ENCODE measurements at places on chromosomes 4 and X.

- peak; percentile 52 for DNase-seq
Observed at GRCh38 chr4:149164282-149164681, 651.4 kb downstream of the IQCM start.

DNA sequence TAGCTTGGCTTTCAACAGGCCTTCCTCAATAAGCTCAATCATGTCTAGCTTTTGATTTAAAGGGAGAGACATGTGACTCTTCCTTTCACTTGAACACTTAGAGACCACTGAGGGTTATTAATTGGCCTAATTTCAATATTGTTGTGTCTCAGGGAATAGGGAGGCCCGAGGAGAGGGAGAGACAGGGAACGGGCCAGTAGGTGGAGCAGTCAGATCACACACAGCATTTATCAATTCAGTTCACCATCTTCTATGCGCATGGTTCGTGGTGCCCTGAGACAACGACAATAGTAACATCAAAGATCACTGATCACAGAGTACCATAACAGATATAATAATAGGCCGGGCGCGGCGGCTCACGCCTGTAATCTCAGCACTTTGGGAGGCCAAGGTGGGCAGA is 17.8 kb downstream of the ZNF81 start:
- no peak for DNase-seq

DNA sequence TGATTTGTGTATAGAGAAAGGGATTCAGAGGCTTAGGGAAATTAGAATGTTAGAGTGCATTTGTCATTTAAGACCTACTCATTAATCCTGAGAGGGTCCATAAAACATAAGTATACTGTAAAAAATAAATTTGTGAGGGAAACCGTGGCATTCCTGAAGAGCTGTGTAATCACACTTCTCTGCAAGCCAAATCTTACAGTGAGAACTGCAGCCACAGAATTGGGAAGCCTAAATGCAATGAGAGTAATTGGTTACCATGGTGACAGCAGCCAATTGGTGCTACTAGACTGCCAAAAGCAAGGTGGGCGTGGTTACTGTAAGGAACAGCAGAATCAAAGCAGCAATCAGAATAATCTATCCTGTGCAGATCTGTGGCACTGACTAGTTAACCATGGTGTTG is 345.2 kb upstream of the GRID2 start:
- no peak for DNase-seq

DNA sequence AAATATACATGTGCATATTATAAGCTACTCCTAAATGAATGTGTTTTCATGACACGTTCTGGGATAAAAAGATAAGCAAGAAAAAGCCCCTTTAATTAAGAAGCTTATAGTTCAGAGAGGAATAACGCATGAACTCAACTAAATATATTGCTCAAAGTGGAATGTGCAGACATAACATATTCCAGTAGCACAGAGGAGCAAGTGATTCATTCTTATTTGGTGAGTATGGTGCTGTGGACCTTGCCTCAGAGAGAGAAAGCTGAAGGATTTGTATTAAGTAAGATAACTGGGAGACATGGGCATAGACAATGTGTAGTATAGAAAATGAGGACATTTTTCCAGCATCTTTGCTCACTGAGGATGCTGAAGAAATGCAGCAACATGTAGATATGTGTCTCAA is 76.8 kb downstream of the CFAP299 start:
- no peak for DNase-seq

DNA sequence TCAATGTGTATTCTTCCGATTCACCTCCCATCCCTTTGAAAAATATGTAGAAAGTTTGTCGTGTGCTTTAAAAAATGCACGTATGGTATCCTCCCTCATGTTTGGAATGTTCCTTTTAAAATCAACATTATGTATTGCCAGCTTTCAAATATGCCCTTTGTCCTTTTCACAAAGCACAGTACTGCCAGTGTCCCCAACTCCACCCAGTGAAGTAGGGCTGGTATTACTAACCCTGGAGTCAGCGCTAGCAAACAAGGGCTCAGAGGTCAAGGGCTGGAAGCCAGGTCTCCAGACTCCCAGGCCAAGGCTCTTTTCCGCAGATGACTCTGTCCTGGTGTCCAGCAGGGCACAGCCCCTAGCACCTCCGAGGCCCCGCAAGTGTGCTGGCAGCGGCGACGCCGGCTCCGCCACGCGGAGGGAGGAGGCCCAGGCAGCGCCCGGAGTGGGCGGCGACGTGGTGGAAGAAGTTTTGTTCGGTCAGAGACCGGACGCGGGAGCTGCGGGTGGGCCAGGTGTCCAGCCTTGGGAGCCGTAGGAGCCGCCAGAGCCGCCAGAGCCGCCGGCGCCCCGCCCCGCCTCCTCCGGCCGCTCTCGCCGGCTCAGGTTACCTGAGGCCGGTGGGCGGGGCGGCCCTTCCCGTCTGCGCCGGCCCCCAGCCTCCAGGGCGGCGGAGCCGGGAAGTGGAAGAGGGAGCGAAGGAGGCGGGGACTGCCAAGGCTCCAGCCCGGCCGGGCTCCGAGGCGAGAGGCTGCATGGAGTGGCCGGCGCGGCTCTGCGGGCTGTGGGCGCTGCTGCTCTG is at the start of gene IL13RA1:
IL13RA1 (plus strand) TSS at position 720 of the 799 bp plus-strand sequence; CDS start at position 753, 33 bp downstream.
- DNase-seq, result no peak

DNA sequence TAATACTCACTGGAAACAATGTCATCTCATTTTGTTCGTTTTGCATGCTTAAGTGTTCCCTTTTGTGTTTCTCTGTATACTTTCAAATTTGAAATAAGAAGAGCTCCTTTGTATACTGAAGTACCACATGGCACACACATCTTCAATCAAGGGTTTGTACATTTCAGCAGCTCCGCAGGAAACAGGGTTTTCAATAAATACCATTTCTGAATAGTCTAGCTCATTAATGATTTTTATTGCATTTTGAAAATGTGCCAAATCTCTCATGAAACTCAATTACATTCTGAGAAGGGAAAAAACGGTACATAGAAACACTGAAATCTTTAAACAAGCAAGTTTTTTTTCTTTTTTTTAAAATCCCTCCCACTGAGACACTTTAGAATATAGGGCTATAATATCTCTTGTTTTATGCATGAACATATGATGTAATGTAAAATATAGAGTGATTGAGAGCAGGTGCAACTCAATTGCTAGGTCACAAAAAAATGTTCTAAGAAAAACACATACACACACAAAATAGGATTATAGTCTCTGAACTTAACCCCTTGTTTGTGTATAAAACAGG is 914.2 kb upstream of the PCDH7 start:
- no peak for DNase-seq

- DNase-seq, result no peak
Observed at GRCh38 chrX:12583543-12583942, 207.7 kb upstream of the PRPS2 start.

DNA sequence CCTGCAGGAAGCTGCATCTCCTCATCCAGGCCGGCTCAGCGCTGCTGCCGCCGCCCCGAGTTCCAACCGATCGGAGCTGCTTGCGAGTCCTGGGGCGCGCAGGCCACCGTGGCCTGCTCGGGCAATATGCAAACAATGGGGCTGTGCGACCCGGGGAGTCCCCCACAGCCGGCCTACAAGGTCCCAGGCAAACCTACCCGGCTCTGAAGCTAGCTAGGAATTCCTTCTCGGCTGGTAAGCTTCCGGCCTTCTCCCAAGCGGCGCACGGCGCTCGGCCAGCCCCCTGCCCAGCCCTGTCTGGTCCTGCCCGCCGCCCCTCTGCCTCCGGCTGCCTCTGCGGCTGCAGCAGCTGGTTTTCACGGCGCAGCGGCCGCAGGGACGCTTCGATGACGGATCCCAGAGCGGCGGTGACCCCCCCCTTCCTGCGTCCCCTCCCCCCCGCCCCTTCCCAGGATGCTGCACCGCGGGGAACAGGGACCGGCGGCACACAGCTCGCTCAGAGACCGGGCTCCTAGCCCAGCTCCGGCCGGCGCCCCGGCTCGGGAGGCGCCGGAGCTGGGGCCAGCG is 59.4 kb downstream of the TSC22D3 start:
- DNase-seq, result no peak

DNA sequence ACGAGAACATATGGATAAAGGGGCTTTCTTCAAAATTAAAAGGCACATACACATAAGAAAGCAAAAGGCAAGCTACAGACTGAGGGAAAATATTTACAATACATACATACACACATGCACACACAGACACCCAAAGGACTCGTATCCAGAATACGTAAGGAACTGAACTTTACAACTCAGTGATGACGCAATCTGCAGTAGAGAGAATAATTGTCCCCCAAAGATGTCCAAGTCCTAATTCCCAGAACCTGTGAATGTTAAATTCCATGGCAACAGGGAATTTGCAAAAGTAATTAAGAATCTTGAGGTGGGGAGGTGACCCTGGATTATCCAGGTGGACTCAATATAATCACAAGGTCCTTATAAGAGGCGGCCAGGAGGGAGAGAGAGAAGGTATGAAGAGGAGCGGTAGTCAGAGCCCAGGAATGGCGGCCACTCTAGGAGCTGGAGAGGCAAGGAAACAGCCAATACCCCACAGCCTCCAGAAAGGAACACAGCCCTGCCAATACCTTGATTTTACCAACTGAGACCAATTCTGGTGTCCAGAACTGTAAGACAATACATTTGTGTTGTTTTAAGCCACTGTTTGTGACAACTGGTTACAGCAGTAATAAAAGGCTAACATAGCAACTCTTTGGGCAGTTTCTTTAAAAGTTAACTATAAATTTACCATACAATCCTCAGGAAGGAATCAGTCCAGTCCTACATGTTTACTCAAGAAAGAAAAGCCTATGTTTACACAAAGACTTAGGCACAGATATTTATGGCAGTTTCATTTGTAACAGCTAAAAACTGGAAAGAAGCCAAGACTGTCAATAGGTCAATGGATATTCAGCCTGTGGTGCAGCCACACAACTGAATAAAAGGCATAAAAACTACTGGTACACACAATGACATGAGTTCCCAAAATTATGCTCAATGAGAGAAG is 27.3 kb upstream of the STS start:
- no peak for DNase-seq

DNA sequence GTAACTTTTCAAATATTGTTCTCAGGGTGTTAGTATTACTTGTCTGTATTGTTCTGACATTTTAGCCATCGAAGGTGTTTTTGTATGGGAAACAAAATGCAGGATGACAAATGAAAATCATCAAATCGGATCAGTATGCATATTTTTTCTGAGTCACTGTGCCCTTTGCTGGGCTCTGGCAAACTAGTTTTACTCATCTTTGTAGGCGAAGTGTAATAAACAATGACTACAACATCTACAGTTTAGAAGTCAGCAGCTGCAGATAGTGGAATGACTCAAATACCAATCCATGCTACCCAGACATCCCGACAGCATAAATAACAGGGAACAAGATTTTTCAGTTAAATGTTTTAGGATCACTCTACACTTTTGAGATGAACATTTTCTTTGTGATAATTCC is 557.3 kb upstream of the TENM3 start:
- DNase-seq, result peak; percentile 69

- DNase-seq, result no peak
Observed at GRCh38 chr4:88846206-88846790, 148.7 kb upstream of the NAP1L5 start.

GRCh38 chr4:152351080-152351479 is 184.8 kb downstream of the FBXW7 start:
- no peak for DNase-seq

DNA sequence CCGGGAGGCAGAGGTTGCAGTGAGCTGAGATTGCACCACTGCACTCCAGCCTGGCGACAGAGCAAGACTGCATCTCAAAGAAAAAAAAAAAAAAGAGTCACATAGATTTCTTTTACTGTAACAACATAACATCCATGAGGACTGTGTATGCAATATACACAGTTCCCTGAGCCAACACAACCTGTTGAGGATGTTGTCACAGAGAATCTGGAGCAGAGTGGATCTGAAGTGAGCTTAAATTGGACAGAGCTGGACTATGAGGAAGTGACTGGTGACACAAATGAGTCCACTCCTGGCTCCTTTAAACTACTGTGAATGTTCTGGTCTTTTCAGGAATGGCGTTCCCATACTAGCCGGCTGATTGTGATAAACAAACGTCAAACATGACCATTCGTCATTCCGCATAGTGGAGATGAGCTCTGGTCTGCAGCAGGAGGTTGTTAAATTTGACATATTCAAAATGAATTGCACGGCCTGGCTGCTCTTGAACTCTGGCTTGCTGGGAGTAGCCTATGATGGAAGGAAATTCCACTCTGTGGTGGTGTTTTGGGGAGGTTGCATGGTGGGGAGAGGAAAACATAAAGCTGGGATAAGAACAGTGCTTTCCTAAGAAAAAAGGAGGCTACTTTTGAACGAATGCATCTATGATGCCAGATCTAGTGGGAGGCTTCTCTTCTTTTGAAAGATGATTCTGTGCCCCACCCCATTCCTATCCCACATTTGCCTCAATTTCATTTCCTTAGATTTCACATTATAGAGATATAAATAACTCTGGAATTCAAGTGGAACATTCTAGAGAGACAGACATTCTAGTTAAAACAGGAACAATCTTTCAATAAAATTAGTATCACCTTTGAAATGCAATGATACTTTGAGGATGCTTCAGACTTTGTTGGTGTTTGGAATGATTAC is 149.5 kb downstream of the SHROOM3 start:
- DNase-seq, result no peak

- DNase-seq, result no peak
Observed at GRCh38 chrX:124226129-124226528, 106.3 kb upstream of the TEX13D start.

- no peak for DNase-seq
Observed at GRCh38 chr4:78938474-78938867, 767 bp downstream of the PAQR3 start.

DNA sequence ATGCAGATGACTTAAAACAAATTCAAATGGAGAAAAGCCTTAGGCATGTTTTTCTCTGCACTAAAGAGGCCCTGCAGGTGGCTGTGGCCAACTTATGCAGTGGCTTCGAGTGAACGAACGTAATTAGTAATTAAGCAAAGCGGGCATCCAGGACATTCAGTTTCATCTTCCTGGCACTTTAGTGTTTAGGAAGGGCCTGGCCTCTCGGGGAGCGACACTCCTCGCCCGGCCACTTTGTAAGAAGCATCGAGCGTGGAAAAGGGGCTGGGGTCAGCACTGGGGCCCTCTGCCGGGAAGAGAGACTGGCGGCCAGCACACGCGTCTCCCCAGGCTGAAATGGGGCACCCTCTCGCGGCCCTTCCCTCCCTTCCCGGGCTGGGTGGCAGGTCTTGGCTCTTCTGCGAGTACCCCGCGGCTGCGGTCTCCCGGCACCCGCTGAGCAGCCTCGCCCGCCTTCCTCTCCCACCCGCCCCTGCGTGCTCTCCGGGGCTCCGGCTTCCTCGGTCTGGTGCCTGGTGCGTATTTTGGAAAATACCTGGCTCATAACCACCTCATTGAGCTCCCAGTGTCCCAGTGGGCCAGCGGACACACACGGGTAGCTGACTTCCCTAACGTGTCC is 677 bp upstream of the CYP4V2 start:
- no peak for DNase-seq

- DNase-seq, result no peak
Observed at GRCh38 chr4:51906167-51906958, 63.4 kb downstream of the DCUN1D4 start.
